ENCODE measurements at places on chromosomes 7 and 10.

DNA sequence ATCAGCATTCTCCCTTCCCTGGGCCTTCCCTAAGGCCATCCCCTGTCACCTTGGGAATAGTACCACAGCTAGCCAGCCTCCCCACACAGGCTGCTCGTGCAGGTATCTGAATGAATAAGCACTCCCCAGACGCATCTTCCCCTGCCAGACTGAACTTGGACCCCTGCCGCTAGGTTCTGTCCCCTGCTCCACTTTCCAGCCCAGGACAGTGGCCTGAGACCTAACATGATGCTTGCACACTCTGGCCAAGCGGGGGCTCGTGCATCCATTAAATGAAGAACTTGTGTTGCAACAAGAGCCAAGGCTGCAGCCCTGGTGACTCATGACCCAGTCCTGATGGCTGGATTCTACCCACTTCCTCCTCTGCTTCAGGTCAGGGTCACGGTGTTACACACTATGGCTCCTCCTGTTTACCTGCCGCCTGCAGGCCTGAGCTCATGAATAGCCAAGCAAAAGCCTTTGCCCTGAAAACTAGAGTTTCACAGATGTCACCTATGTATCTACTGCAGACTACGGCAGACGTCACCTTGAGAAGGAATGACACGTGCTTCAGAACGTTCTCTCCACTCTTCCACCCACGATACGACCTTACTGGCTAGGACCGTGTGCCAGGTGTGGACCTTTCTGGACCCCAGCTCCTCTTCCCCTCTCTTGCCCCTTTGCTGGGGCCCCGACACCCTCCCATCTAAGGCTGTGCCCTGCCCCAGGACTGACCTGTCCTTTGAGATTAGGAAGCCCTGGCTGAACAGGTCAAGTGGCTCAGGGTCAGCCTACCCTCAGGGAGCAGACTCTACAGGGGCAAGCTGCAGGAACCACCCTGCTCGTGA is 6.5 kb downstream of the ASB13 start:
- DNase-seq = no peak

DNA sequence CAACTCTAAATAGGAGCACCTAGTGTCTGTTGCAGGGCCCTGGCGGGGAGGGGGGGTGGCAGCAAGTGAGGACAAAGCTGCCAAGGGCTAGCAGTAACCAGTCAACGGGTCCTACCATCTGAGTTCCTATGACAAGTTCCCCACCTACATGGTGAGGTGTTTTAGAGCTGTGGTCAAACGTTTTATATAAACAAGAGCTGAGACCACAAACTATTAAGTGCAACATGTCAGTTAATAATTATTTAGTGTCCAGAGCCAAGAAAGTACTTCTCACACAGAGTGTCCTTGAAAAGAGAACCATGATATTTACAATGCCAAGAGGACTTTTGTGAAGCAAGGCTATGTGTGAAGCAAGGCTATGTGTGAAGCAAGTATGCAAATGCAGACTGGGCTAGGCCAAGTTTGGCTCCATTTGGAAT is 434.7 kb downstream of the TNS3 start:
- no peak for DNase-seq

- no peak for DNase-seq
Observed at GRCh38 chr7:20793248-20793647, 6.6 kb upstream of the SP8 start.

DNA sequence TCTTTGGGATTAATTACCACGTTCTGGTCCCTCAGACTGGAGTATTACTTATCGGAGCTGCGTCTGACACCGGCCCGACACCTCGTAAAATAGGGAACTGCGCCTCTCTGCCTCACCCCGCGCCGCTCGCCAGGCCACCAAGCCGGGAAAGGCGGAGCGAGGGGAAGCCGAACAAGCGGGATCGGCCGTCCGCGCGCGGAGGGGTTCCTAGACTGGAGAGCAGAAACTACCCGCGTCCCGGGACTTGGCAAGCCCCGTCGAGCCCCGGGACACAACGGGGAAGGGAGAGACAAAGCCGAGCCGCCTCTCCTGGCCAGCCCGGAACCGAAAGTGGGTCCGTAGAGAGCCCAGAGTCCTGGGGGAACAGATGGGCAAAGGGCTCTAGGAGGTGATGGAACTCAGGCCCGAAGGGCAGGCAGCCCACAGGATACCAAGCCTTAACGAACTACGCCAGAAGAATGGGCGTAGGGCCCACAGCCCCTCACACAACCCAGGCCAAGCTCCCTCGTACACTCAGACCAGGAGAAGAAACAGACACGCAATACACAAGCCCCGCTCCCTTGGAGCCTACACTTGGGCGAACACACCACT is 6.5 kb downstream of the LBX1 start:
- DNase-seq = no peak

- DNase-seq = no peak
Observed at GRCh38 chr10:96440361-96441292, 73.1 kb downstream of the TLL2 start.

- DNase-seq = no peak
Observed at GRCh38 chr10:123512901-123513775, 153.0 kb upstream of the GPR26 start.

DNA sequence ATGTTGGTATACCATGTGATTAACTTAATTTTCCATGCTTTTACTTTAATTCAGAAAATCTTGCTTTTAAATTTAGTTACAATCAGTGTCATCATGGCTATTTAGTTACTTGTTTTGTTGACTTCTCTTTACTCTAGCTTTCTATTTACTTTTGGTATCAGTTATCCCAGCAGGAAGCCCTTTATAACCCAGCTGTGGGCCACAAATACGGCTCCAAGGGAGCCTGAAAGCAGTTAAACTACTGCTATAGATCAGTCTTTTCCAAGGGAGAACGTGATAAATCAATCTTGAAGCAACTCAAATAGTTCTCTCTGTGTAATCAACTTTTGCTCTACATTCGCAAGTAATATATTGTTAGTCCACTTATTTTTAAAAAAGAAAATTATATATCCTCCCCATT is 287.4 kb downstream of the CACNA2D1 start:
- DNase-seq = no peak

GRCh38 chr7:140605337-140605736 is 35.3 kb downstream of the DENND2A start:
- no peak for DNase-seq

- DNase-seq = no peak
Observed at GRCh38 chr10:95552679-95553342, 8.4 kb downstream of the SORBS1 start.

DNA sequence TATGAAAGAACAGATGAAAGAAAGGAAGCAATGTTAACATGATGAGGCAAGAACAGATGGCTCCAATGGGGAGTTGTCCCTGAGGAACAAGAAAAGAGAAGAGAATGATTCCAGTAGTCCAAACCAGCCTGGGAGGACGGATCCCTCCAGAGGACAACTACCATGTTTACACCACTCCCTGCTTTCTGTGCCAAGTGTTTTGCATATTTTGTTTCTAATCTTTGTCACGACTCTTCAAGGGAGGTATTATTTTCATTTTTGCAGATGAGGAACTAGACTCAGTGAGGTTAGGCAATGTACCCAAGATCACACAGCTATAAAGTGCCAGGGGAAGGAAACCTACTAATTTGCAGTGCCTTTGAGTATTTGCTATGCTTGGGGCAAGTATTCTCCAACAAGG is 116.2 kb downstream of the PARP12 start:
- no peak for DNase-seq
